ENCODE measurements at places on chromosomes 3 and 15. TPM values are rescaled to one million over a fixed set of nuclear protein-coding genes. Genes with fewer than 3 reads are reported as not detected.

DNA sequence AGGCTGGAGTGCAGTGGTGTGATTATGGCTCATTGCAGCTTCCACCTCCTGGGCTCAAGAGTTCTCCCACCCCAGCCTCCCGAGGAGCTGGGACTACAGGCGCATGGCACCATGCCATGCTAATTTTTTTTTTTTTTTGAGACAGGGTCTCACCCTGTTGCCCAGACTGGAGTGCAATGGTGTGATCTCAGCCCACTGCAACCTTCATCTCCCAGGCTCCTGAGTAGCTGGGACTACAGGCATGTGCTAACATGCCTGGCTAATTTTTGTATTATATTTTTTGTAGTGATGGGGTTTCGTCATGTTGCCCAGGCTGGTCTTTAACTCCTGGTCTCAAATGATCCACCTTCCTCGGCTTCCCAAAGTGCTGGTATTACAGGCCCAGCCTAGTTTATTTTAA is 4.0 kb downstream of the TEX9 start:
- no peak for DNase-seq
- H3K4me3 ChIP-seq: no peak overlapping the region
- H3K27ac ChIP-seq: no peak overlapping the region
- H3K4me1 ChIP-seq: peaks cover 12% of the 10 kb centered on the region

The FEZF2 gene
- polyA plus RNA-seq: not detected

GRCh38 chr3:129548104-129548965 is 5.4 kb downstream of the H1-8 start:
- no peaks in the 10 kb centered on the region for H3K36me3 ChIP-seq
- peaks cover 3% of the 10 kb centered on the region for H3K4me1 ChIP-seq

GRCh38 chr15:92582206-92582605 is 73.4 kb downstream of the FAM174B start:
- no peaks in the 10 kb centered on the region for H3K36me3 ChIP-seq
- no peaks in the 10 kb centered on the region for H3K27me3 ChIP-seq
- H3K4me1 ChIP-seq: no peaks in the 10 kb centered on the region
- no peak overlapping the region for H3K4me3 ChIP-seq
- DNase-seq: no peak
- no peak overlapping the region for H3K27ac ChIP-seq

DNA sequence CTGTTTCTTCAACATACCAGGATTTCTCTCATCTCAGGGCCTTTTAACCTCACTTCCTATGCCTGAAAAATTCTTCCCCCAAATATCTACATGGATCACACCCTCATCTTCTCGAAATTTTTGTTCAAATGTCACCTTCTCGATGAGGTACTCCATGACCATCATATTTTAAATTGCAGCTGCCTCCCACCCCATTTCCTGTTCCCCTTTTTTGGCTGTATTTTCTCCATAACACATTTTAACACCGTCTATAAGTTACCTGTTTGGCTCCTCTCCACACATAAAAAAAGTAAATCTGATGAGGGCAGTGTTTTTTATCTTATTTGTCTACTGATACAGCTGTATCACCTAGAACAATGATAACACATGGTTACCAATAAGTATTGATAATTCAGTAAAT is 20.7 kb upstream of the ZBED2 start:
- no peak overlapping the region for H3K27ac ChIP-seq
- H3K4me1 ChIP-seq: no peaks in the 10 kb centered on the region
- DNase-seq: no peak
- H3K4me3 ChIP-seq: no peak overlapping the region
- H3K36me3 ChIP-seq: no peaks in the 10 kb centered on the region
- peaks cover 4% of the 10 kb centered on the region for H3K27me3 ChIP-seq

DNA sequence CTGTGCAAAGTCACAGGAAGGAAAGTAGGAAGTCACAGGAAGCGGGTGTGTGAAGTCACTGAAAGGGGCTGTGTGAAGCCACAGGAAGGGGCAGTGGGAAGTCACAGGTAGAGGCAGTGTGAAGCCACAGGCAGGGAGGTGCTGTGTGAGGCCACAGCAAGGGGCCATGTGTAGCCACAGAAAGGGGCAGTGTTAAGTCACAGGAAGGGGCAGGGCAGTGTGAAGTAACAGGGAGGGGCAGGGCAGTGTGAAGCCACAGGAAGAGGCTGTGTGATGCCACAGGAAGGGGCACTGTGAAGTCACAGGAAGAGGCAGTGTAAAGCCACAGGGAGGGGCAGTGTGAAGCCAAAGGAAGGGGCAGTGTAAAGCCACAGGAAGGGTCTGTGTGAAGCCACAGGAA is 36.5 kb downstream of the GASK1A start:
- H3K36me3 ChIP-seq: no peaks in the 10 kb centered on the region
- H3K4me1 ChIP-seq: no peaks in the 10 kb centered on the region
- no peaks in the 10 kb centered on the region for H3K27me3 ChIP-seq
- no peak for DNase-seq
- no peak overlapping the region for H3K27ac ChIP-seq
- H3K4me3 ChIP-seq: no peak overlapping the region

DNA sequence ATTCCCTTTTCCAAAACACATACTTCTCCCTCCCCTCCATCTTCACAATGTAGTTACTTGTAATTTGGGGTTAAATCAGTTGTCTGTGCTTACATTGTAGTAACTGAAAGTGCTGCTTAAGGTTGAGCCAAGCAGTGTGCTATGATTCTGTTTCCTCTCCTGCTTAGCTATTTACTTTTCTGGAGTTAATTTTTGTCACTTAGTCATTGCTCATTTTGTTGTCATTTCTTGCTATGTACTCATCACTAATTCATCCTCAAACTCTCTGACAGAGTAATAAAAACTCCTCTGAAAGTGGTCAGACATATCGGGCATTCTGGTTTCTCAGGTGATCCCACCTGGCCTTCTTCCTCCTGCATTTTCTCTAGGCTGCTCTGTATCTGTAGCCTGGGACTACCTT is 80.7 kb downstream of the PPARG start:
- no peak overlapping the region for H3K4me3 ChIP-seq
- H3K4me1 ChIP-seq: no peaks in the 10 kb centered on the region
- DNase-seq: no peak

The PEX5L gene
- polyA plus RNA-seq: not detected

The CCDC54 gene
- not detected for polyA plus RNA-seq

- no peak overlapping the region for H3K4me3 ChIP-seq
- H3K4me1 ChIP-seq: no peaks in the 10 kb centered on the region
- DNase-seq: no peak
Observed at GRCh38 chr3:143928056-143928455, 43.6 kb upstream of the DIPK2A start.

DNA sequence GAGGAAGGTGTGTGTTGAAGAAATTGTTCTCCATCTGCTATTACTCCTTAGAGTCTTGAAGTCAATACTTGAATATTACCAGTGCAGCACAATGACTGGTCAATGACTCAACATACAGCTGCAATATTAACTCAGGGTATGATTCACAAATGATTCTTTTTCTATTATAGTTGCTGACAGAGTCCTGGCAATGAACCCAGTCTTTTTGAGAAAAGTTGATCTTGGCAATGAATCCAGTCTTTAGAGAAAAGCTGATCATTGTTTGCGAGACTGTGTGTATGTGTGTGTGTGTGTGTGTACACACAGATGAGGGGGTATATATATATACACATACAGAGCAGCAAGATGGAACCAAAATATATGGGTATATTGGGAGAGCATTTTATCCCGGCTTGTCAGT is 315.1 kb downstream of the ZNF385D start:
- H3K4me1 ChIP-seq: peaks cover 8% of the 10 kb centered on the region
- no peaks in the 10 kb centered on the region for H3K27me3 ChIP-seq
- no peak overlapping the region for H3K4me3 ChIP-seq
- no peak overlapping the region for H3K27ac ChIP-seq

GRCh38 chr15:100121285-100121684 is 220.5 kb downstream of the ADAMTS17 start:
- no peak overlapping the region for H3K27ac ChIP-seq
- no peak overlapping the region for H3K4me3 ChIP-seq
- DNase-seq: no peak
- no peaks in the 10 kb centered on the region for H3K4me1 ChIP-seq
- H3K36me3 ChIP-seq: no peaks in the 10 kb centered on the region
- H3K27me3 ChIP-seq: no peaks in the 10 kb centered on the region

The ZNF80 gene
- not detected for polyA plus RNA-seq

DNA sequence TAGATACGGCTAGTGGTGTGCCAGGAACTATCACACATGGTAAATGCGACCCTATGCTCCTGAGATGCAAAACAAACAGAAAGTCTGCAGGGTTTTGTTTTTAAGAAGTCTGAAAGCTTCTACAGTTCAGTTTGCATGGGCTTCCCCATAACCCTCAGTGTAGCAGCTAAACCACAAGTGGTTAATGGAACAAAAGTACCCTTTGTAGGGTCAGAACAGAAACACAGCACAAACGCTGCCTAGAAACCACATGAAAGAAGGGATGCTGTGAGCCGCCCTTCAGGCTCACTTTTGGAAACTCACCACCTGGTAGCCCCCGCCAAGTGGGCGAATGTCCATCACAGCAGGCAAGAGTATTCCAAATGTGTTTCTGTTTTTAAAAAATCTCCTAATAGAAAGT is 46.2 kb downstream of the CTDSPL start:
- peaks cover 39% of the 10 kb centered on the region for H3K4me1 ChIP-seq
- no peak overlapping the region for H3K4me3 ChIP-seq
- no peaks in the 10 kb centered on the region for H3K36me3 ChIP-seq
- DNase-seq: no peak
- no peak overlapping the region for H3K27ac ChIP-seq
